Gastrocnemius medialis (tissue), 4 donors: ENCODE measurements at places on chromosomes 2 and 18.

DNA sequence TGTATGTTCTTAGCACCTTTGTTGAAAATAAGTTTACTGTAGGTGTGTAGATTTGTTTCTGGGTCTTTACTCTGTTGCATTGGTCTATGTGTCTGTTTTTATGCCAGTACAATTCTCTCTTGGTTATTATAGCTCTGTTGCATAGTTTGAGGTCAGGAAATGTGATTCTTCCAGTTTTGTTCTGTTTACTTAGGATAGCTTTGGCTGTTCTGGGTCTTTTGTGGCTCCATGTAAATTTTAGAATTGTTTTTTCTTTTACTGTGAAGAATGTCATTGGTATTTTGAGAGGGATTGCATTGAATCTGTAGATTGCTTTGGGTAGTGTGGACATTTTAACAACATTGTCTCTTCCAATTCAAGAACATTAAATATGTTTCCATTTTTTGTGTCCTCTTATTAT, 69.1 kb downstream of the ANKRD62 start:
- no peak for DNase-seq

- DNase-seq: no peak
These were observed 87.2 kb upstream of the GALNT5 start for GRCh38 chr2:157170299-157170698.

- DNase-seq: no peak
These were observed 143.1 kb downstream of the FAM161A start for GRCh38 chr2:61710711-61711110.

- no peak for DNase-seq
These were observed 11.3 kb upstream of the VRK2 start for GRCh38 chr2:58035352-58035751.

- DNase-seq: peak; percentile 34
These were observed 115.2 kb downstream of the DIS3L2 start for GRCh38 chr2:232076736-232077135.

DNA sequence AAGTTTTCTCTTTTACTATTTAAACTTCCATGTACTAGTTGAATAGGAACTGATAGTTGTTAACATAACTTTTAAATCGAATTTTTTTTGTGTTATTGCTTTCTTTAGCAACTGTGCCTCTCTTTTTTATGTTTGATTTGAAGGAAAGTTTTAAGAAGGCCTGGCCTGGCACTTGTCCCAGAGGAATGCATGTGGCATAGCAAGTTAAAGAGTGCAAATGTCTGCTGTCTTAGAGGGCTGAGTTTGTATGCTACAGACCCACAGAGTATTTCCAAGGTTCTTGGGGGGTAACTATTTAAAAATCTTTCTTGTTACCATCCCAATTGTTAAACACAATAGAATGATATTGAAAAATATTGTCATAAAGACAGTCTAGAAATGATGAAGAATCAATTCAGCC, 47.0 kb downstream of the MTCL1 start:
- no peak for DNase-seq

DNA sequence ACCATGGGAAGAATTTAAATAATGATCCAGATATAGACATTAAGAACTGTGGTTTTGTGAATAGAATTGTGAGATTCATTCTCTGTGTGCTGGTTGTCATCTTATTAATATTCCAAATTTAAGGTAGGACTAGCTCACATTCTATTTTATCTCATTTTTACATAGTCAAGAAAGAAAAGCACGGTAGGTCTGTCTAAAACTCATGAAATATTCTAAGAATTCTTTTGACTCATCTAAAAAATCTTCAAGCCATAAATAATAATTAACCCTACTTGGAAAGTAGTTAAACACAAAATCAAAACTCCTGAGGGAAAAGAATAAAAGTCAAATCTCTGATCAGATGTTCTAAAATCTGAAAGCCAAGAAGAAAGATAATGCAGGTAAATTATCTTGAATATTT, 388.8 kb upstream of the CHAC2 start:
- no peak for DNase-seq

- no peak for DNase-seq
These were observed 520.5 kb downstream of the KCNJ3 start for GRCh38 chr2:155218945-155219344.

GRCh38 chr2:158395166-158395565, 61.4 kb downstream of the CCDC148 start:
- DNase-seq: no peak
